Stimulated activated CD8-positive, alpha-beta memory T cell treated with anti-CD3 and anti-CD28 coated beads, Interleukin-4, amount 100 ng/mL, for 1 hour (primary cell): ENCODE measurements at places on chromosomes 2 and 18.

GRCh38 chr2:40488101-40488601 is 36.3 kb upstream of the SLC8A1 start:
- DNase-seq: no peak

GRCh38 chr2:70709275-70710037 is 58.5 kb downstream of the ADD2 start:
- no peak for DNase-seq

DNA sequence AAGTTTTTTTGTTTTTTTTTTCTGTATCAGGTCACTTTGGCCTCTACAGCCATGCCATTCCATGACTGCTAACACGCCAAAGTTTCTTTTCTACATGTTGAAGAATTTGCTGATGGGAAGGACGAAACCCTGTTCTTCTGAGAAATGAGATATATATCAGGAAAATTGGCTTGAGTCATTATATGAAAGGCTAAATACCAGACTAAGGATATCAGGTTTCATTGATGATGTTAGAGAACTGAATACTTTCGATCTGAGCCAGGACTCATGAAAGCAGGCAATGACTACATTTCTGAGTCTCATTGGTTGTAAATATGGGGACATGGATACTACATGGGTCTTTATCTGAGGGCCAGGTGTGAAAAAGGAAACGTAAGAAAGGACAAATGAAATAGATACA is 181.4 kb downstream of the OSR1 start:
- DNase-seq: no peak

- no peak for DNase-seq
These were observed 77.2 kb downstream of the GLI2 start for GRCh38 chr2:120812866-120813265.

- no peak for DNase-seq
These were observed 24.3 kb downstream of the OSBPL1A start for GRCh38 chr18:24373328-24373727.

DNA sequence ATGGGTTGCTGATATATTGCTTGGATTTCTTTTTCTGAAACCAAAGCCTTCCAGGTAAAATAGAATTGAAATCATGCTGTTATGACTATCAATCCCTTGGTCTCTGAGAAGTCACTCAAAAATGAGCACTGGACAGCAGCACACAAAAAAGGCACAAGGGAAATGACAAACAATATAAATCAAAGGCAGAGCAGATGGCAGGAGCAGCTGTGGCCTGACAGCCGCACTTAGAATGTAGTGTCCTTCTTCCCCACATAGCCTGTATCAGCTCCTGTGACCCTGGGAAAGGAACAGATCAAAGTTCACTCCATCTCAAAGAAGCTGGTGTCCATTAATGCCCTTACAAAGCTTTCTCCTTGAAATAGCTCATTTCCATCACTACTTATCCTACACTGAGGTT is 326.7 kb downstream of the SUCLG1 start:
- no peak for DNase-seq

DNA sequence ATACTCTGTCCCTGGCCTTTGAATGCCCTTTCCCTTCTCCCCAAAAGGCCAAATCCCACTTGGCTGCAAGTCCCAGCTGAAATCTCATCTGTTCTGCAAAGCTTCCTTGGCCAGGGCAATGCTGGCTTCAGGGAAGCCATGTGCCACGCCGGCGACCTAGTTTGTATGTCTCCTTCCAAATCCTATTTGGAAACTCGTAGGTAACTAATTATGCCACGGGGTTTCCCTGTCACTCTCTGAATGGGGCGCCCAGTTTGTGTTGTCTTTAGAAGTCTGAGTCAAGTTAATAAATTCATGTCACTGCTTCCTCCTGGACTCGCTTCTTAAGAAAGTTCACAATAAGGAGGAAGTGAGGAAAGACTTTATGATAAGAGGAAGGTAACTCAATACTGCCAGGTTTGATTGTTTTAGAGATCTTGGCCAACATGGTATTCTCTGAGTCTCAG is 19.1 kb downstream of the FHL2 start:
- DNase-seq: no peak

GRCh38 chr2:180694445-180695421 is 285.7 kb upstream of the UBE2E3 start:
- no peak for DNase-seq

DNA sequence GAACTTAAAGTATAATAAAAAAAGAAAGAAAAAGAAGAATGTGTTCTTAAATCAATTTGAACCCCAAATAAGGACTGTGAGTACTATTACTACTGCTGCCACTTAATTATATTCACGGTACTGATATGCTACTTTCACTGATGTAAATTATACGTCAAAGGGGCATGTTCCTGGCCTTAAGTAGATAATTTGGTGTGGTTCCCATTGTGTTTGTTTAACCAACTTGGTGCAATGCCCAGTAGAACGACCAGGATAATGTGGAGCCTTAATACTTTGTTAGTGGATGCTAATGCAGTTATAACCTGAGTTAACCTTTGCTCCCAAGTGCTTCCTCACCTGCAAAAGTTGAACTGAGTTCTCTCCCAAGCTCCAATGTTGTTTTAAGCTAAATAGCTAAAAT is 142.0 kb downstream of the NR4A2 start:
- no peak for DNase-seq

DNA sequence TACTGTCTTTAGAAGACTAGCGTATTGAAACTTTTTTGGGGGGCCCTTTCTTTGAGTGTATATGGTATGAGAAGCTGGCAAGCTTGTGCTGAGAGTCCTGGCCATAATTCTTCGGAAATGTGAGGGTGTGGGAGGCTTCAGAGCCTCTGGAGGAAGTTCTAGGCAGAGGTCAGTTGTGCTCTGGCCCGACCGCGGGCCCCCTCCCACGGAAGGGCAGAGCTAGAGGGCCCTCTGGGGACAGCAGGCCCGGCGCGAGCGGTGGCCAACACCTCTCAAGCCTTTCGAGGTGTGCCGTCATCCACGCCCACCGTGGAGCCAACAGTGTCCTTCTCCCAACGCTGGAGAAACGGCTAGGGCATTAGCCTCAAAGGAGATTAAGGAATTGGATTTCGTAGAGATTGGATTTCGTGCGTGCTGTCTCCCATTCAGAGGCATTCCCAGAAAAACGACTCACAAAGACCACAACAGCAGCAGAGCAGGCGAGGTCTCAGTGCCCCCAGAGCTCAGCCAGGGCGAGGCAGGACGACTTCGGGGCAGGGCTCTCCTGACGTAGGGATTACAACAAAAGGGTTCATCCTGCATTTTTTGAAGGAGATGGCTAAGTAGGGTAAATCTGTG is 2.2 kb upstream of the MTCL1 start:
- no peak for DNase-seq

DNA sequence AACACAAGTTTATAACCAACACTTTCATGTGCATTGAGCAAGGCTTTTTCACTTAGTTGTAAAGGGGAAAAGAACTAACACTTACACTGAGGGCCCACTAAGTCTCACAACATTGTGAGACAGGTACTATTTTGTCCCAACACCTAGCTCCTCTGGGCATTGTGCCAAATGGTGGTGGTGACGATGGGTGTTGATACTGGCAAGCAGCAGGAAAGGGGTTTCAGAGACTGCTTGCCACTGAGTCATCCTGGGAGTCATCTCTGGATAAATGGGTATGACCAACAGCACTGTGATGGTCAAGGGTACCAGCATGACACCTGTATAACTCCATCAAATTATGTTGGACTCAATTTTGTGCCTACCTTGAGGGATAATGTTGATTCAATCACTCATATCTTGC is 138.8 kb upstream of the ITGA6 start:
- DNase-seq: peak; percentile 14

DNA sequence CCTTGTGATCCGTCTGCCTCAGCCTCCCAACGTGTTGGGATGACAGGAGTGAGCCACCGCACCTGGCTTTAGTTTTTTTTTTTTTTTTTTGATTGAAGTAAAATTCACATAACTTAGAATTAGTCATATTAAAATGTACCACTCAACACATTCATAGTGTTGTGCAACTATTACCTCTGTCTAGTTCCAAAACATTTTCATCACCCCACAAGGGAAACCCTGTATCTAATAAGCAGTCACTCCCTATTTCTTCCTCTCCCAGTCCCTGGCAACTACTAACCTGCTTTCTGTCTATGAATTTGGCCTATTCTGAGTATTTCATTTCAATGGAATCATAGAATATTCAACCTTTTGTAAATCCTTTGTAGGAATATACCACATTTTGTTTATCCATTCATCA is 123.9 kb upstream of the FAM117B start:
- no peak for DNase-seq

GRCh38 chr2:28615706-28616105 is 119.8 kb downstream of the PLB1 start:
- no peak for DNase-seq

- no peak for DNase-seq
These were observed 97.0 kb downstream of the TFCP2L1 start for GRCh38 chr2:121187982-121188411.

DNA sequence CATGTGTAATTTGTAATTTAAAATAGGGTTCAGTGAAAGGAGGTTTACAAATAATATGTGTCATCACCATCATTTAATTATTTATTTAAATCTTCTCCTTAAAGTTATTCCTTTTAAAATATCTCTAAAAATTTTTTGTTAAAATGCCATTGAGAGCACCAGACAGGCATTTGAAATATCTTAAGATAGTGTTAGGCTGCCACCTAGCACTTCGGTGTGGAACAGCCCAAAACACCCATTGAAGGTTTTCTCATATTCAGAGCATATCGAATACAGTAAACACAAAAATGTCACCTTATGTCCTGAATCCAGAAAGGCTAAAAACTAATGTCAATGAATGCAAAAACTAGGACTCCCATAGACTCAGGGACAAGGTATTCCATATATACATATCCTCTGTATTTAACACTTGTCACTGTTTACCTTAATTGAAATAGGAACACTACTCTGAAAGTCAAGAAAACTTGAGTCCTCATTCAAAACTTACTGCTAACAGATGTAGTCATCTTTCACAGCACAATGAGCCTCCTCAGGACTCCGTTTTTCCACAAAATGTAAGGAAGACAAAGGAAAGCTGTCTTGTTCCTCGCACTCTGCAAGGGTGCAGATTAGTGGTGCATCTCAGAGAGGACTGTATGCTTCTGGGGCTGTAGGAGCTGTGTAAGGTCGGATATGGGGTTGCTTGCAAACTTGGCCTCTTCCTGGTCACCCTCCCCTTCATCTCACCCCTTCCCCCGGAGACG is 329.5 kb downstream of the PAX3 start:
- no peak for DNase-seq
